ENCODE measurements at places on chromosomes 5 and 9. TPM values are rescaled to one million over a fixed set of nuclear protein-coding genes. Genes with fewer than 3 reads are reported as not detected.

Gene FAM153A
- 3.7 TPM for total RNA-seq

Gene SRA1
- total RNA-seq, result 14.3 TPM

Gene CDHR2
- under 0.01 TPM for total RNA-seq

Gene CCDC152
- 6.1 TPM for total RNA-seq

Gene BTNL8
- total RNA-seq, result under 0.01 TPM

Gene FAM81B
- total RNA-seq, result 0.25 TPM
